Kidney glomerular epithelial cell (primary cell): ENCODE measurements at places on chromosomes 7 and 10.

DNA sequence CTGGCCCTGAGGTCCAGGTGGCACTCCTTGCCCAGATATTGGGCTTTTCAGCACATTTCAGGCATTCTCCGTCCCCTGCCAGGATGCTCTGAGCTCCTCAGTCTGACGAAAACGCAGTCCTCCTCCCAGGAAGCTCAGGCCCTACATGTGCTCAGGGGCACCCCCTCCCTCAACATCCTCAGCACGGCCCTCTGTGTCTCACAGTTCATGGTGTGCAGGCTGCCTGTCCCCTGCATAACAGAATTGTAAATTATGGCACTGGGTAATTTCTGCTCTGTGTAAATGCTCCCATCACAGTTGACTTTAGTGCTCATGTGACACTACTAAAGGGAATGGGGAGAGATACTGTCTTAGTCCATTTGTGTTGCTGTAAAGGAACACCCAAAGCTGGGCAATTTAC, 563.8 kb downstream of the DNAJB6 start:
- no peak for DNase-seq

DNA sequence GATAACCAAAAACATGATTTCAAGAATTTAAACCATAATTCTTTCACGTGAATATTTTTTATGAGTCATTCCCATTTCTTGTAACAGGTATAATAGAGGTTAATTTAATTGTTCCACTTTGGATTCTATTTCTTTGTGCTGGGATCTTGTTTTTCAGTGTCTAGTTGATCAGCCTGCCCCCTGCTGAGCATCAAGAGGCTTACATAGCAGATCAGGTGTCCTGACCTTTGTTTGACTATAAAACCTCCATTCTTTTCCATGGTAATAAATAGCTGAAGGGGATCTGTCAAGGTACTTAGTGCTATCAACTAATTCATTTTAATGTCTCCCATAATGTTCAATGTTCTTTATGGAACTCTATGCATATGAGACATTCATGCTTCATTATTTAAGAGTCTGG, 4.9 kb downstream of the COL17A1 start:
- DNase-seq, result no peak

DNA sequence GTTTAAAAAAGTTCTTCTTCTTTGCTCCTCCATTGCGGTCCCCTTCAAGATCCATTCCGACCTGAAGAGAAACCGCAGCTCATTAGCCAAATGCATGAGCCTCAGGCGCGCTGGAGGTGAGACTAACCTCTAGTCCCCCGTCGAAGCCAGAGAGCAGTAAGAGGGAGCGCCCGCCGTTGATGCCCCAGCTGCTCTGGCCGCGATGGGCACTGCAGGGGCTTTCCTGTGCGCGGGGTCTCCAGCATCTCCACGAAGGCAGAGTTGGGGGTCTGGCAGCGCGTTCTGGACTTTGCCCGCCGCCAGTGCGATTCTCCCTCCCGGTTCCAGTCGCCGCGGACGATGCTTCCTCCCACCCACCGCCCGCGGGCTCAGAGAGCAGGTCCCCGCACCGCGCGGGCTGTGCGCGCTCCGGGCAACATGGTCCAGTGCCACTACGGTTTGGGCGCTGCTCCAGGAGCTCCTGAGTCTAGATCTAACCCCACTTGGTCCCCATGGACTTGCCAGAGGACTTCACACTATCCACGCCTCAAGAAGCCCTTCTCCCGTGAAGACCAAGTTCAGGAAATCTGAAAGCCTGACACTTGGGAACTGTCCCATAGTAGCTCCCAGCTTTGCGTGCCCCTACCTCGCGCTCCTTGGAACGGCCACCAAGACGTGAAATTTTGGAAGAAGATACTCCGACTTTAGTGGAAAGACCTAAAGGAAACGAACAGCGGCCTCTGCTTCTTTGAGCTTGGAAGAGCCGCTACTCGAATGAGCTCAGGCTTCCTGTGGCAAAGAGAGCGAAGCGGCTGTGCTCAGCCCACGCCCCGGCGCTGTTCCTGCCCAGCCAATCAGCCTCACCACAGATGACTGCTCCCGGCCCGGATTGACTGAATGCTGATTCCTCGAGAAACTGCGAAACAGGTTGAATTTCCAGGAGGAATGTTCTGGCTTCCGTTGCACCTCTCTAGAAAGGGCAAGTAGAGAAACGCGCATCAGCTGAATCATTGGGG, at the start of gene ABCB1:
Gene ABCB1 (minus strand): TSS at position 755 of the 995 bp plus-strand sequence. CDS start 700 bp downstream, at position 55.
- peak; percentile 82 for DNase-seq

GRCh38 chr7:95322854-95323253, 1.5 kb downstream of the PON1 start:
- DNase-seq, result no peak

GRCh38 chr10:121158988-121159579, 307.9 kb downstream of the WDR11 start:
- DNase-seq, result no peak

DNA sequence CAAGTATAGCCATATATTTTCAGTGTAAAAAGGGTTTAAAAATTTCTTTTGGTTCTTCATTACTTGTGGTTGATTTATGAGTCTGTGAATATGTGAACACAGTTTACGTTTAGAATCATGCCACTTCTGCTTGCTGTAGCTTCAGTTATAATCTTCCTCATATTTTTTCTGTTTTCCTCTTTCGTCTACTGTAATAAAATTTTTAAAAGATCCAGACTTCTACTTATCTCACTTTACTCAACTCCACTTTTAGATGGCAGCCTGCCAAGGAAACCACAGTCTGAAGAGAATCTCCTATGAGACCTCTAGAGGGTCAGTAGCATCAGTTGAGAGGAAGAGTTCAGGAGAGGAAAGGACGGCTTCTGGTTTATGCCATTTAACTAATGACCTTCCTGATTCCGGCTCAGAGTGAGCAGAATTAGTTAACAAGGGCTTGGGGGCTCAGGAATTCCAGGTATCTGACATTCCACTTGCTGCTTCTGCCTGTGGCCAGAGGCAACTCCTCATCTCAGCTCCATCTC, 21.4 kb downstream of the CREB5 start:
- DNase-seq, result peak; percentile 55

- no peak for DNase-seq
Measured at GRCh38 chr10:16923726-16924125, 106.5 kb upstream of the RSU1 start.
